KBM-7 (cell line): ENCODE measurements at places on chromosomes 7 and 10.
A peak's percentile ranks its signal among the peaks of the same experiment; 100 is the strongest.

DNA sequence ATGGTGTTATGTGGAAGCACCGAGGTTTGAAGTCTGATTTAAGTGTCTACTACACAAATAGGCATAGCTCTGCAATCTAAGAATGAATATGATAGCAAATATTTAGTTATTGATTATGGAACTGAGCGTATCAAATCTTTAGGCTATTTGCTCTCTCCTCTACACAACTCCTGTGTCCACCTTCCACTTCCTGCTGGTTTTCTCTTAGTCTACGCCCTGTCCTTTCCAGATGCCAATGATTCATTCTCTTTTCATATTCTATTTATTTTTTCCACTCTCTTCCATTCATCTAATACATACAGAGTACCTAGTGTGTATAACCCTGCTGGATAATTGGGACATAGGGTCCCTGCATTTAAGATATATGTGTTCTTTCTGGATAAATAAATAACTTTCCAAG, 83.7 kb downstream of the DGKB start:
- DNase-seq, result no peak

- no peak for DNase-seq
These were observed 267.2 kb upstream of the SLC26A5 start for GRCh38 chr7:103712991-103713778.

DNA sequence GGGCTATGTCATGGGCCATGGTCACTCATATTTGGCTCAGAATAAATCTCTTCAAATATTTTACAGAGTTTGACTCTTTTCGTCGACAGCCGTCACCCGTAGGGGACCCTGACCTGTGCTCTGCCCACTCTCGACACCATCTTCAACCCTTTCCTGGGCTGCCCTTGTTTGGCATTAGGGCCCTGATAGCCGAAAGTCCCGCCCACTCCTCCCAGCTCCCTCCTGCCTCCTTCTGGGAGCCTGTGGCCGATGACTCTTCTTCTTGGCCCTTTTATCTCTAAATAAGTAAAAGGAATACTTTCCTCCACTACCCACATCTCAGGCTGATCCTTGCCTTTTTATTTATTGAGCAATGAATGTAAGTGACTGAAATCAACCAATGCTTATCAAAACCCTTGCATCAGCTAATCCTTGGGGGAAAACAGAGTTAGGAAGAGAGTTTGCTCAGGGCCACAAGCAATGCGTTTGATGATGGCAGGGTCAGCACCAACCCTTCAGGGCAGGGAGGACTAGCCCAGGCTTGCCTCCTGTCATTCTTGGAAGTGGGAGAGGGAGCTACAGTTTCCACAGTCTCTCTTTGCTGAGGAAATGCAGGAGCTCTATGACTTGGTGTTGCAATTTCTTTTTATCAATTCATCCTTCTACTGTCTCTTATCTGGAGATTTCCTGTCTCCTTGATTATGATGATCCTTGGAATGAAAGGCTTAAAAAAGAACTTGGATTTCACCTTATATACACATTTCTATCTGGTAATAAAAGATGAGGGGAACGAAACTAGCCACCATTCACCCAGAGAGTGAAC, 218.2 kb upstream of the PODXL start:
- DNase-seq, result no peak

GRCh38 chr7:91634485-91635177, 245.9 kb downstream of the MTERF1 start:
- DNase-seq, result no peak

DNA sequence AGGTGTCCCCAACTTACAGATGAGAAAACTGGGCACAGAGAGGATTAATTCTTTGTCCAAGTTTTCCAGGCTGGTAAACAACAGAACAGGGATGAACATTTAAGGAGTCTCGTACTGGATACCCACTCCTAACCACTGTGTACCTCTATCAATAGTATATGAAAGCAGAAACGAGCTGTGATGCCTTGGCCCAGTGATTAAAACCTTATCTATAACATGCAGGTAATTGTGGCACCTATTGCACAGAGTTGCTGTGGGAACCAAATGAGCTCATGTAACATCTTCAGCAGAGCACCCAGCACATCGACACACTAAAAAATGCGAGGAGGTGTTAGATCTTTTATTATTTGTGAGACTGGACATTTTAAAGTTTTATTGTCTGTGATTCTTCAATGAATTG, 1.6 kb downstream of the TMEM273 start:
- no peak for DNase-seq

DNA sequence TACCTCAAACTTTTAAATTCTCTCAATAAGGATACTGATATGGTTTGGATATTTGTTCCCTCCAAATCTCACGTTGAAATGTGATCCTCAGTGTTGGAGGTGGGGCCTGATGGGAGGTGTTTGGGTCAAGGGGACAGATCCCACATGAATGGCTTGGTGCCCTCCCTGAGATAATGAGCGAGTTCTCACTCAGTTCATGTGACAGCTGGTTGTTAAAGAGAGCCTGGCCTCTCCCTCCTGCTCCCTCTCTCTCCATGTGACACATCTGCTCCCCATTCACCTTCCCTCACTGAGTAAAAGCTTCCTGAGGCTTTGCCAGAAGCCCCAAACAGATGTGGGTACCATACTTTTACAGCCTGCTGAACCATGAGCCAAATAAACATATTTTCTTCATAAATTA, 19.2 kb downstream of the ABCB4 start:
- DNase-seq, result no peak

- DNase-seq, result no peak
These were observed 24.2 kb downstream of the PIK3AP1 start for GRCh38 chr10:96695975-96696634.

- DNase-seq, result no peak
These were observed 73.8 kb upstream of the SFMBT2 start for GRCh38 chr10:7484456-7485243.

- DNase-seq, result peak; percentile 80
These were observed 2.9 kb upstream of the ZNF467 start for GRCh38 chr7:149776289-149776688.

GRCh38 chr7:18474944-18475343, 20.6 kb upstream of the HDAC9 start:
- no peak for DNase-seq

DNA sequence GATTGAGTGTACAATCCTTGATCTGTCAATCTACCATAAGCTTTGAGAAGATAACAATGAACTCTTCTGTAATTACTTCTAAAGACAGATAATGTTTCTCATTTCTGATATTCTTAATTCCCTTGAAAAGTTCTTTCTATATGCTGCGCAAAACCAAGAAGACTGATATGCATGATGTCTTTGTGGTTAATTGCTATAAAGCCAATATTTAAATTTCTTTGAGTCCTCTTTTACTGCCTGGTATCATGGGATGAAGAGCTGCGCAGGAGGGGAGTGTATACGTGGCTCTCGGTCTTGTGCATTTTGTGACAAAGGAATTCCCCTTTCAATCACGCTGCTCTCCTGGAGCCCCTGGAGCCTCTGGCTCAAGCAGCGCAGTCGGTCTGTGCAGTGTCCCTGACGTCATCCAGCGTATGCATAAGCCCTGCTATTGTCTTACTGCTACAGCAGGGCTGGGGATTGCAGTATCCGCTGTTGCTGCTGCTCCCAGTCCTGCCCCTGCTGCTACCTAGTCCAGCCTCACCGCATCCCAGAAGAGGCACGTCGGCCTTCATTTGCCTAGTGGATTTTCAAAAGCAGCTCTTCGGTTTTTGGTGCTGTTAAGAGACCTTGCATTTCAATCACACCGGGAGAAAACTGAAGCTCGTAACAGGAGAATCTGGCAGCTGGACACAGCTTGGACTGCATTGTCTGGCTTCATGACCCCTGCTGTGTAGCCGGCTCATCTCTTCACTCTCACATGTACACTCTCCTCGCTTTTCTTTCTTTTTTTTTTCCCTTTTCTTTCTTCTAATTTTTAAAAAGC, 66.7 kb downstream of the ST7 start:
- no peak for DNase-seq

DNA sequence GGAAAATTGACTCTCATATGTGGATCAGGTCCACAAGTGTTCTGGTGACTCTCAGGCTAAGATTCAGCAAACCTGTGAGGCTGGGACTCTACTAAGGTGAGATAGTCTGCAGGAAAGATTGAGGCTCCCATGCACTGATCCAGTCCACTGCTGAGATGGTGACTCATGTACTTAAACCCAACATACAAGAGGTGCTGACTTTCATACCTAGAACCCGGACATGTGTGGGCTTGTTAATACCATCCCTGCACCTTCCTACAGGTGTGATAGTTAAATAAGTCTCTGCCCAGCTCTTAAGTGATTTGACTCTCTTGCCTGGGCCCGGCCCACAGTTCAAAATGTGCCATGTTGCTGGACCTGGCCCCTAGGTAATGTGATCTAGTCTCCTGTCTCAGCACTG, 27.1 kb upstream of the ZNF107 start:
- DNase-seq, result no peak

GRCh38 chr10:89164080-89164479, 43.0 kb downstream of the CH25H start:
- DNase-seq, result peak; percentile 44

- peak; percentile 21 for DNase-seq
These were observed 314.3 kb upstream of the ZMIZ1 start for GRCh38 chr10:78754269-78755062.

DNA sequence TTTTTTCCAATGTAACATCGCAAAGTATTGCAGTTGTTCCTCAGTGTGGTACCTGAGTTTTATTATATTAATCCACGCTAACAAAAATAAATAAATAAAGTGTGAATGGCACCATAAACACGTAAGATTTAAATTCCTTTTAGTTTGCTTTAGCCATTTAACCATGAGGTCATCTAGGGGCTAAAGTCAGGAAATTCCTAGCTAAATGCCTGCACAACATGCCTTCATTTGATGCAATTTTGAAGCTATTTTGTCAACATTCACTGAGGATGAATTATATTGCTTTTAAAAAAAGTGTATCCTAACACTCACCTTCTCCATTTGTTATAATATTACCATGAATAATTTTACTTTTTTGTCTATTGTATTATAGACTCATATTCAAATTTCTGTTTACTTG, 714.4 kb downstream of the GATA3 start:
- DNase-seq, result no peak

DNA sequence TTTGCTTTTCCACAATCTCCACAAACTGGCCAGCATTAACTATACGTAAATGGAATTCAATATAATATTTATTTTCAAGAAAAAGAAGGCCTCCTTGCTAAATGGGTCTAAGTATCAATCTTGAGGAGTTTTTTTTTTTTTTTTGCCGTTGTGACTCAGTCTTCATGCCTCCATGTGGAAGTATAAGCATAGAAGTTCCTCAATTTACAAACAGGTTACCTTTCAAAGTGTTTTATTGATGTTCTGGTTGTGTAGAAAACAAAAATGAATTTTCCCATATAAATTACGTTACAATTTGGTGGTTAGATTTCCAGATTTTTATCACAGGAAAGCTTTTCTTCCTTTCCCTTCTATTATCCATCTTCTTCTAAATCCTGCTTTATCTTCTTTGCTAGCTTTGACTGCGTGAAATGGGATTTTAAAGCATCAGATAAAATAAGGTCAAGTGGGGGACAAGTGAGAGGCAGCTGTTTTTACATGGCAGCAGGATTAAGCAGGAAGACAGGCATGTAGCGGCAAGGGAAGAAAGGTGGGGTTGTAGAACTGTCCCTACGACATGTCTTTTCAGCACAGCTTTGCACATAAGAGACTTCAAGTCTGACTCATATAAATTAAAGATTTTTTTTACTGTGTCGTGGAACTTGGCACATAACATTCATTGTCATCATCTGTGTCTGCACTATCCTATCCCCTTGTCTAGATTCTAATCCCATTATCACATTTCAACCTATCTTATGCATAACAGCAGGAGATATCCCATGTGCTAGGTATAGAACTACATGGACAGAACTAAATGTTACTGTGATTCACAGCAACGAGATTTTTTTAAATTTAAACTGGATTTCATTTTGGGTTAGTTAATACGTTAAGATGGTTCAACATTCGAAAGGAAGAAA, 135.3 kb upstream of the FAM3C start:
- DNase-seq, result no peak

- DNase-seq, result no peak
These were observed 146.8 kb upstream of the PRKCQ start for GRCh38 chr10:6726924-6727323.

GRCh38 chr10:3801558-3802192, 16.7 kb upstream of the KLF6 start:
- DNase-seq, result no peak

GRCh38 chr7:107693396-107693795, 32.8 kb downstream of the SLC26A4 start:
- no peak for DNase-seq

GRCh38 chr7:100882785-100883526, 6.6 kb downstream of the UFSP1 start:
- no peak for DNase-seq

GRCh38 chr7:84469034-84469433, 274.4 kb upstream of the SEMA3A start:
- DNase-seq, result no peak

GRCh38 chr7:121043314-121044234, 55.1 kb downstream of the CPED1 start:
- DNase-seq, result no peak

GRCh38 chr10:30724296-30724695, 94.7 kb upstream of the LYZL2 start:
- DNase-seq, result no peak

GRCh38 chr7:51023547-51023946, 240.9 kb upstream of the GRB10 start:
- no peak for DNase-seq

GRCh38 chr10:97647556-97647955, 7.1 kb downstream of the PI4K2A start:
- DNase-seq, result no peak

DNA sequence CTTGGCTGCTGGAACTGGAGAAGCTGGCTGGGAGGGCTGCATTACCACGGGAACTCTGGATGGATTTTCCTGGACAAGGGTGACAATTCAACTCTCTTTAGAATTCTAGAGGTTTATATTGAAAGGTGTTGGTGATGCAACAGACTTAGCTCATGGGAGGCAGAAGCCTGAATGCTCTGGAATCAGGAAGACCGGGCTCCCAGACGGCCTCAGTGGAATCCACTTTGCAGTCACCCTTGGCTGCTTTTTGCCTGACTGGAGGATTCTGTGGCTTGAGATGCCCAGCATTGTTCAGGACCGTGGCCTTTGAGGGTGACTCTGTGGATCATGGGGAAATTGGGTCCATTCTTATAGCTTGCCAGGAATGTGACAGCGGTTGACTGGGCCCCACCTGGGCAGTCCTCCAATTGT, 32.3 kb downstream of the PYROXD2 start:
- no peak for DNase-seq

DNA sequence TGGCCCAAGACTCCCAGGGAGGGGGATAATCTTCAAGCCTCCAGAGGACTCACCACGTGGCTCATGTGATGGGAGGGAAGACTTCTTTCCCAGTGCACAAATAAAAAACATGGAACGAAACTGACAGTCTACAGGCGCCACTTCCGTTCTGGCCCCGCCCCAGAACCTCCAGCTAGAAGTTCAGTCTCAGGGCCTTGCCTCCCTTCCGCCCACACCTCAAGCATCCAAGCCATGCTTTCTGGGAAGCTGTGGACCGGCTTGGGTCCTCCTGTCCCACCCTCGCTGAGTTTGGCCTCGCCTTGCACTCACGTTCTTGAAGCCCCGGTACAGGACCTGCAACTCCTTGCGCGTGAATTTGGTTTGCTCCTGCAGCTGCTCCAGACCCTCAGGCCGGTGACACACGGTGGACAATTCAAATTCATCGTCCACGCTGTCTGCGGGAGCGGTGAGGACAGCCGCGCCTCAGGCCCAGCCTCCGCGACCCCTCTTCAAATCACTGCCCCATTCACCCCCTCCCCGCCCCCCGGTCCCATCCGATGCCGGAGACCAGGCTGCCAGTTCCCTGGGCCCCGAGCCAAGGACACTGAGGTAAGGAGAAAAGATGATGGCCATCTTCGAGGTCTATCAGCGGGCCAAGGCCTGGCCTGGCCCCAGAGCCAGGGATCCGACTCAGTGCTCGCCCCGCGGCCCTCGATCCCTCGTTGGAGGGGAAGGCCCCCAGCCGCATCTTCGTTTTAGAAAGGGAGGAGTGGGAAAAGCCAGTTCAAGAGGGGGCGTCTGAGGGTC, 10.7 kb upstream of the OGA start:
- no peak for DNase-seq
